ENCODE measurements at places on chromosomes 5 and 9.

DNA sequence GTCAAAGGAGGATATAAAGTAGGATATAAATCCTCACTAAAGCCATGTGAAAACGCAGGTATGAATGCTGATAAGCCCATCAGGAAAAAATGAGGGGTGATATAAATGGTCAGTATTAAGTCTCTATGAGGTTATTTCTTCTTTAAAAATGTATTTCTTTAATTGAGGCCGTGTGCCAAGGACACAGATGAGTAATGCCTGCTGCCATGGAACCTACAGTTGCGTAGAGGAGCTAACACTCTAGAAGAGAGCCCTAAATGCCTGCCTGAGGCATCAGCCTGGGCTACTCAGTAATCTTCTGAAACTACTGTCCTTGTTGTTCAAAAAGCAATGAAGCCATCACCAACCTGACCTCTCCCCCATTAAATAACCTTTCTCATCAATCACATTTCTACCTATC is 84.9 kb downstream of the KLHL3 start:
- no peak for DNase-seq

GRCh38 chr9:97983589-97984187 is 547 bp downstream of the ANP32B start:
- DNase-seq, result peak; percentile 93

GRCh38 chr9:34591248-34591916 is 1.9 kb upstream of the CNTFR start:
- DNase-seq, result peak; percentile 86

- no peak for DNase-seq
Measured at GRCh38 chr5:57804007-57804444, 321.4 kb upstream of the ACTBL2 start.

DNA sequence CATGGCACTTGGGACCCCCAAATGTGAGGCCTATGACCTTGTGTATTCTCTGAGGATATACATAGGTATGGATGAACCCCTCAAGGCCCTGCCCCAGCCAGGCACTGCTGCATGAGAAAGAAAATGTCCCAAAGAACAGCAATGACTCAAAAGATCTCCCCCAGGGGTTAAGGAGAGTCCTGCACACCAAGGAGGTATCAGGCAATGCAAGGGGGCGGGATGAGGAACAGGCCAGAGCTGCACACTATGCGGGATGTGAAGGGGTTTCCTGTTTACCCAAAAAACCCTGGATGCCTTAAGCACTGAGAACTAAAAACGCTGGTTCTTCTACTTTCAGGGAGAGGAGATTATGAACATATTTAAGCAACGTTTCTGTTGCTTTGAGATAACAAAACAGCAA is 3.4 kb downstream of the RAPGEF1 start:
- DNase-seq, result no peak

GRCh38 chr5:62649476-62650113 is 71.0 kb downstream of the LRRC70 start:
- no peak for DNase-seq

GRCh38 chr9:91037511-91038482 is 236.2 kb downstream of the SYK start:
- DNase-seq, result peak; percentile 35

DNA sequence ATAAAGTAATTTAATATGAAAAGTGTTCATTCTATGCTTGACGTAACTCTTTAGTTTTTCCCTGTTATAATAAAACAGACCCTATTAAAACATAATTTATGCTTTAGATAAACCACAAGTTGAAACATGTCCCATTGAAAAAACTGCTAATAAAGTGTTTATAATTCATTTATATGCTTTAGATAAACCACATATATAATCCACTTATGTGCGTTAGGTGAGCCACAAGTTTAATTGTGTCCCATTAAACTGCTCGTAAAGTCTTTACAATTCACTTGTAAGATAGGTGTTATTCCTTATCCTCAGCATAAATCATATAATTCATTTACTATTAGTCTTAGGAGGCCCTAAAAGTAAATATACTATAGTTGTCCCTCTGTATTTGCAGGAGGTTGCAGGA is 3.6 kb downstream of the NIPSNAP3B start:
- no peak for DNase-seq

DNA sequence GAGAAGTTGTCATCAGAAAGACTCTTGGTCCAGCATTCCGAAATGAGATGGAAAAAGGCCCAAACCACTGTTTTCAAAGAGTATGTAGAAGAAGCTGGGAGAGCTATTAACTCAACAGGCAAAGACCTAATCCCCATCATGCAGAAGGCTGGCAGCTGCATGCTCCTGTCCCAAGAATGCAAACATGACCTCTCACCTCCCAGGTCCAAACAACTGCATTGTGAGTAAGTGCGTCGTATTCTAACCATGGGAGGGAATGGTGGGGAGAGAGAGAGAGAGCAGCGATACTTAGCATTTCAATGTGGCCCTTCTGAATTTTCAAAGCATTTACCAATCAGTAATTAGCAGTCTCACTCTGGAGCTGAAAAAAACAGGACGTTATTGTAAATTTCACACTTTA is 27.6 kb downstream of the TRPC7 start:
- DNase-seq, result no peak

- no peak for DNase-seq
Measured at GRCh38 chr9:111983484-111983908, 86.9 kb downstream of the UGCG start.

GRCh38 chr9:68777070-68777763 is 72.2 kb downstream of the PIP5K1B start:
- no peak for DNase-seq

DNA sequence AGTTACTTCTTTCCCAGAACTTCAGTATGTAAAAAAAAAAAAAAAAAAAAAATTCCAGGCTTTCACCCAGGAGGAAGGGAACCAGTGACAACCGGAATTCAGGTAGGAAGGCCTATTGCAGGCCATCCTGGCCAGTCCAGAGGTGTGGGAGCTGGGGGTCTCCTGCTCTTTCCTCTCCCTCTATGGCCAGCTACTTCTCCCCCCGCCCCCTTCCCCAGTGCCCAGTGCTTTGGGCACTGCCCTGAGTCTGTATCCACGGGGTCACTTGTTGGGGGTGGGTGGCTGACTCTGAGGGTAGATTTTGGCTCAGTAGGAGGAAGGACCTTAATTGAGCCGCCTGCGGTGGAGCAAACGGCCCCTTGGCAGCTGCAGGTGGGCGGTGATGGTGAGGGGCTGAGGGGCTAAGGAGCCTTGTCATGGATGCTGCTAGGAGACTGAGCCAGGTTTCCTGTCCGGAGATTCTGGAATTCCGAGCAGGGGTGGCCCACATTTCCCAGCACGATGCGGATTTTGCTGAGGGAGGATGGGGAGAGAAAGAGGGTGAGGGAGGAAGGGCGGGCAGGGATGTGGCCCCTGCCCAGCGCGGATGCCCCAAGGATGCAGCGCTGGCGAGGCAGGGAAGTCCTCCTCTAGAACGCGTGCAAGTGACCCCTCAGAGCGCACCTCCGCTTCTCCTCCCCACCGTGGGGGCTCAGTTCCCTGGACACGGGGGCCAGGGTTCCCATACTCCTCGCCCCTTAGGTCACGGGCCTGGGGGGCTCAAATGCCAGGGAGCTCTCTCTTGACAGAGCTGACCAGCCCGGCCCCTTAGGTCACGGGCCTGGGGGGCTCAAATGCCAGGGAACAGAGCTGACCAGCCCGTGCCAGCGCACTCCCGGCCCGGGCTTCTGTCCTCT is 1.2 kb upstream of the PHF2 start:
- DNase-seq, result no peak
